H1 (cell line): ENCODE measurements at places on chromosomes 4 and X. TPM values are rescaled to one million over a fixed set of nuclear protein-coding genes. Genes with fewer than 3 reads are reported as not detected.

DNA sequence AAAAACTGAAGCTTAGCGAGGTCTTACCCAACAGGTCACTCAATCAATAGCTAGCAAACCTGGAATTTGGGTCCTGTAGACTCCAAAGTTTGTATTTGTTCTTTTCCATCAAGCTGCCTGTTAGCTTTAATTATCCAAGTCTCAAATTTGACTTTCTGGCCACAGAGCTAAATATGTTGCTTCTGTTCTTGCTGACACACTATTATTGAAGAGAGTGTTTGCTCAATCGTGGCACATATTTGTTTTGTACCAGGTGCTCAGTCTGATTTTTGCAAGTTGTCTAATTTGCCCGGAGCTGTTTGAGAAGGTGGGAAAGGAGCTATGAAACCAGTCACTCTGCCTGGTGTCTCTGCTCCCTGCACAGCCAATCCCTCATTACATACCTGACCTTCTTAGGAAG lies 41.7 kb upstream of the FRMD7 start:
- no peaks in the 10 kb centered on the region for H3K27me3 ChIP-seq
- no peaks in the 10 kb centered on the region for H3K4me1 ChIP-seq
- no peak overlapping the region for H3K4me3 ChIP-seq
- no peak for DNase-seq
- no peaks in the 10 kb centered on the region for H3K36me3 ChIP-seq
- H3K27ac ChIP-seq, result no peak overlapping the region

UCP1 gene
- total RNA-seq, result 0.20 and 0.29 TPM in 2 replicates

DNA sequence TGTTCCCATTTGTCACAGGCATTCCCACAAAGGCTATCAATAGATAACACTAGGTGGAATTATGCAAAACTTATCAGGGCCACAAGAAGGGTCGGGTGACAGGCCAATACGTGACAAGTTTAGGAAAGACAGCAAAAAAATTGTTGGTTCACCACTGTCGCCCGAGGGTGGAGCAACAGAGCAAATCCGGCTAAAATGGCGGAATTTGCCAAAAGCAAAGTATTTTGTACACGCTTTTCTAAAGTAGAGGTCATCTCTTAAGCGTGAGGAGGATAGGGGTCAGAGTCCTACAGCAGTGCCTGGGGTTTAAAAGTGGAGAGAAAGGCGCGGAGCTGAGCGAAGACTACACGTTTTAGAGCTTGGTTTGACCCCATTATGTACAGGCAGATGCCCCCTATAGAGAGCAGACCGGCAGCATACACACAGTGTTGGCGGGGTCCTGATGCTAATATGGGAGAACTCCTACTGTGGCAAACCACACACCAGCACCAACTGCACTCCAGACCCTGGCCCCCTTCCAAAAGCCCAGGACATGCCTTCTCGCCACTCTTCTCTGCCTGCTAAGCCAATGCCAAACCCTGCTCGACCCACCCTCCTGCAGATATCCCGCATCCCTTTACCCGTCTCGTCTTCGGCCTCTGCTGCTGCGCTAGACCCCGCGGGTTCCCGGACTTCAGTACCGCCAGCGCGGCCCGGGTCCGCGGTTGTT lies 733 bp downstream of the CCNA2 start:
- H3K27me3 ChIP-seq, result no peaks in the 10 kb centered on the region
- no peaks in the 10 kb centered on the region; the same call in 1 of the 2 replicates for H3K4me1 ChIP-seq

MMAA gene
- 3.6 and 4.9 TPM in 2 replicates for total RNA-seq

GRCh38 chrX:140022482-140022881 lies 57.2 kb upstream of the CXorf66 start:
- H3K36me3 ChIP-seq, result no peaks in the 10 kb centered on the region
- no peak overlapping the region for H3K4me3 ChIP-seq
- no peak overlapping the region for H3K27ac ChIP-seq

DNA sequence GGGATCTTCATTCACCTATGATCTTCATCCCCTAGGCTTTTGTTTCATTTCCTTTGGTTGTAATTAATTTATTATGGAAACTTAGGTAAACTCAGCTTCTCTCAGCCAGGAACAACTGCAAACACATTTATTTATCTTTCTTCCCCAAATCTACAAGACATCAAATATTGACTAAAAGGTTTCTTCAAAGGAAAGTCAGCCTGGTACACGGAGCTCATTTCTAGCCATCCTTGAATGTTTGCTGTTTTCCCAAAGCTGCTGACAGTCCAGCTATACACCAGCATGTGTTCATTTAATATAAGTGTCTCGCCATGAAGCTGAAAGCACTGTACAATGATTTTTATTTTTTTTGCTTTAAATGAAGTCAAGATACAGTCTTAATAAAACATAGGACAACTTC lies 16.8 kb downstream of the RBM47 start:
- no peaks in the 10 kb centered on the region for H3K27me3 ChIP-seq
- DNase-seq, result no peak
- no peaks in the 10 kb centered on the region for H3K36me3 ChIP-seq
- H3K4me3 ChIP-seq, result no peak overlapping the region
- no peak overlapping the region for H3K27ac ChIP-seq

DNA sequence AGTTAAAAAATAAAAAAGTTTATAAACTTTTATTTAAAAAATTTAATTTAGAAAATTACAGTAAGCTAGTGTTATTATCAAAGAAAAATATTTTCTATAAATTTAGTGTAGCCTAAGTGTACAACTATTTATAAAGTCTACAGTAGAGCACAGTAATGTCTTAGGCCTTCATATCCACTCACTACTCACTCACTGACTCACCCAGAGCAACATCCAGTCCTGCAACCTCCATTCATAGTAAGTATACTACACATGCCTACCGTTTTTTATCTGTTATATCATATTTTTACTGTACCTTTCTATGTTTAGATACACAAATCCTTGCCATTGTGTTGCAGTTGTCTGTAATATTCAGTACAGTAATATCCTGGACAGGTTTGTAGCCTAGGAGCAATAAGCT lies 129.0 kb upstream of the FAM47B start:
- H3K4me3 ChIP-seq, result no peak overlapping the region
- DNase-seq, result no peak
- no peaks in the 10 kb centered on the region for H3K4me1 ChIP-seq
- no peaks in the 10 kb centered on the region for H3K27me3 ChIP-seq
- H3K27ac ChIP-seq, result no peak overlapping the region
- no peaks in the 10 kb centered on the region for H3K36me3 ChIP-seq

GRCh38 chr4:142473218-142473959 lies 372.7 kb downstream of the INPP4B start:
- no peaks in the 10 kb centered on the region for H3K36me3 ChIP-seq
- no peaks in the 10 kb centered on the region for H3K27me3 ChIP-seq
- no peak overlapping the region for H3K4me3 ChIP-seq
- H3K27ac ChIP-seq, result no peak overlapping the region

GAGE2A gene
- not detected in 2 replicates for total RNA-seq

GRCh38 chr4:56730097-56730496 lies 49.0 kb upstream of the HOPX start:
- H3K4me3 ChIP-seq, result no peak overlapping the region
- no peaks in the 10 kb centered on the region for H3K36me3 ChIP-seq
- DNase-seq, result no peak
- no peak overlapping the region for H3K27ac ChIP-seq
- no peaks in the 10 kb centered on the region for H3K4me1 ChIP-seq

GABRE gene
- 3.5 and 5.5 TPM in 2 replicates for total RNA-seq

DNA sequence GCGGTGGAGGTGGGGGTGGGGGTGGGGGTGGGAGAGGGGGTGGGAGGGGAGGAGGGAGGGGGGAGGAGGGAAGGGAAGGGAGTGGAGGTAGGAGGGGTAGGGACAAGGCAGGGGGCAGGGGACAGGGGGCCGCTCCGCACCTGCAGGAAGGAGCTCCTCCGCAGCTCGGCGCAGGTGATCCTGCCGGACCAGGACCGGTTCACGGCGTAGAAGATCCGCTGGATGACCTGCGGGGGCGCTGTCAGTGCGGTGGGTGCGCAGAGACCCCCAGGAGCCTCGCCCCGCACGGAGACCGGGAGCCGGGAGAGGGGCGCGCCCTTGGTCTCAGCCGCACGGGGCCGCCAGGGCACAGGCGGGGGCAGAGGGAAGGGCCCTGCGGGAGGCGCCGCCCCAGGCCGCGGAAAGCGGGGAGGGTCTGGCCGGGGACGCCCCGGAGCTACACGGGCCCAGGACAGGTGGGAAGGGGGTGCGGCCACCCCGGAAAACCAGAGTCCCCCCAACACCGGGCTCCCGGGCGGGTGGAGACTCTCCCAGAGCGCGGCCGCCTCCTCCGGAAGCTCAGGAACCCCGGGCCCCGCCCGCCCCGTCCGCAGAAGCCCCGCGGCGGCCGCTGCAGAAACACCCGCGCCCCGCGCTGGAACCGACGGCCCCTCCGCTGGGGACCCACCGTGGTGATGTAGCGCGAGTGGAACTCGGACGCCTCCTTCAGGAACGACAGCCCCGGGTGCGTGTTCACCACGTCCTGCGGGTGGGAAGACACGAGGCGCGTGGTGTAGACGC lies 27.6 kb upstream of the GTPBP6 start:
- peaks cover 8% of the 10 kb centered on the region for H3K36me3 ChIP-seq
- H3K4me3 ChIP-seq, result no peak overlapping the region
- H3K27ac ChIP-seq, result no peak overlapping the region
- H3K27me3 ChIP-seq, result no peaks in the 10 kb centered on the region

DNA sequence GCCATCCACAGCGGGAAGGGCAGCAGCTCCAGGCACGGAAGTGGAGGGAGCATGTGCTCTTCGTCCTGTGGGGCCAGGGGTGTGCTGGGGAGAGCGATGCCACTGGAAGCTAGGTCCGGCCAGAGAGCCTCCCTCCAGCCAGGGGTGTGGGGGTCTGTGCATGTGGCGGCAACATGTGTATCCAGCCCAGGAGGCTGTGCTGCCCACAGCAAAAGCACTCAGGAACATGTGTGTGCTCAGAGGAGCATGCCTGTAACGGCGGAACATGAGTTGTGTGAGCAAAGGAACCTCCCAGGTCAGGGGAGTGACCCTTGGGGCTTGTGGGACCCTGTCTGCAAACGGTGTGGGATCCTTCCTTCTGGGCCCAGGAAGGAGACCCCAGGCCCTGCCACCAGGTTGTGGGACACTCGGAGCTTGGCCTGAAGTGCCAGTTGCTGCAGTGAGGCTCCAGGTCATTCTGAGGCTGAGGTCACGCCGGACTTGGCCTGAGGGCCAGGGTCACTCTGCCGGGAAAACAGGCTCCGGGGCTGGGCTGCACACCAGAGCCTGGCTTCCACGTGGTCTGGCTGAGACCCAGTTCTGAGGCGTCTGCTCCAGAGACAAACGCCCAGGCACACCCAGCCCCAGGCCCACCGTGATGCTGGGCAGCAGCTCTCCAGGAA lies 37.2 kb downstream of the CPLX1 start:
- DNase-seq, result no peak
- no peak overlapping the region for H3K27ac ChIP-seq
- H3K27me3 ChIP-seq, result peaks cover 52% of the 10 kb centered on the region
- no peaks in the 10 kb centered on the region for H3K36me3 ChIP-seq
- no peak overlapping the region for H3K4me3 ChIP-seq
- peaks cover 25% of the 10 kb centered on the region for H3K4me1 ChIP-seq
